ENCODE measurements at places on chromosomes 2 and 18.

- DNase-seq = no peak
These were observed 500.2 kb downstream of the XIRP2 start for GRCh38 chr2:167388497-167388896.

- no peak for DNase-seq
These were observed 557 bp upstream of the DSG2 start for GRCh38 chr18:31497404-31497835.

DNA sequence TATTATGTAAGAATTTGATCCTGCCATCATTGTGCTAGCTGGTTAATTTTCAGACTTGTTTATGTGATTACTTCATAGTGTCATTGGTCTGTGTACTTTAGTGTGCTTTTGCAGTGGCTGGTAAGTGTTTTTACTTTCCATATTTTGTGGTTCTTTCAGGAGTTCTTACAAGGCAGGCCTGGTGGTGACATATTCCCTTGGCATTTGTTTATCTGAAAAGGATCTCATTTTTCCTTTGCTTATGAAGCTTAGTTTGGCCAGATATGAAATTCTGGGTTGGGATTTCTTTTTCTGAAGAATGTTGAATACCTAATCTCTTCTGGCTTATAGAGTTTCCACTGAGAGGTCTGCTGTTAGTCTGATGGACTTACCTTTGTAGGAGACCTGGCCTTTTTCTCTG lies 72.8 kb upstream of the MC4R start:
- DNase-seq = no peak

DNA sequence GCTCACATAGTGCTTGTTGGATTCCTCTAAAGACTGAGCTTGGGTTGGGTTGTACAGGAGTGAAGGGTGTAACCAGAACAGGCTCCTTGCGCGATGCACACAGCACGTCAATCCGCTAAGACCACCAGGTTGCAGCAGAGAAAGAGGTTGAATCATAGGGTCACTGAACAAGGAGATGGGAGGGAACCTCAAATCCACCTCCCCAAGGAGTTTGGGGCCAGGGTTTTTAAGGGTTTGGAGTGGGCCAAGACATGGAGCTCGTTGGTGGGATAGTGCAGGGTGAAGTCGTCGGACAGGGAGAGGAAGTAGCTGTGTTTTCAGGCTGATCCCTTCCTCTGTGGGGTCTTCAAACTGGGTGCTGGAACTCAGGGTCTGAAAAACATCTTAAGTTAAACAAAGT lies 20.8 kb upstream of the MTCL1 start:
- no peak for DNase-seq

DNA sequence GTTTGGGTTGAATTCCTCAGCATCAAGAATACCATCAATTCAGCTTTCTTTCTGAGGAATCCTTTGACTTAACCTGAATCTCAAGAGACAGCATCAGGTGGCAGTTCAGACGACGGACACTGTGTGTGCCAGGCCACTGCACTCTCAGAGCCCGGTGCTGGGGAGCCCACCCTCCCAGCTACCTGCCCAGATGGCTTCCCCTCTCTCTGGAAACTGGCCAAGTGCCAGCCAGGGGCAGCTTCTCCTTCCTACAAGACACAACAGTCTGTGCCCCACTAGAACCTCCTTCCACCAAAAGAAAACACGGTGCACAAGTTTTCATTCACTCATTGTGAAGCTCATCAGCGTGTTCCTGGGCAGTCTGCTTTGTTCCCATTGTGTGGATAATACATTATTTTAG lies 28.5 kb downstream of the MAL start:
- no peak for DNase-seq

GRCh38 chr2:189553504-189554088 lies 27.0 kb downstream of the SLC40A1 start:
- DNase-seq = no peak

DNA sequence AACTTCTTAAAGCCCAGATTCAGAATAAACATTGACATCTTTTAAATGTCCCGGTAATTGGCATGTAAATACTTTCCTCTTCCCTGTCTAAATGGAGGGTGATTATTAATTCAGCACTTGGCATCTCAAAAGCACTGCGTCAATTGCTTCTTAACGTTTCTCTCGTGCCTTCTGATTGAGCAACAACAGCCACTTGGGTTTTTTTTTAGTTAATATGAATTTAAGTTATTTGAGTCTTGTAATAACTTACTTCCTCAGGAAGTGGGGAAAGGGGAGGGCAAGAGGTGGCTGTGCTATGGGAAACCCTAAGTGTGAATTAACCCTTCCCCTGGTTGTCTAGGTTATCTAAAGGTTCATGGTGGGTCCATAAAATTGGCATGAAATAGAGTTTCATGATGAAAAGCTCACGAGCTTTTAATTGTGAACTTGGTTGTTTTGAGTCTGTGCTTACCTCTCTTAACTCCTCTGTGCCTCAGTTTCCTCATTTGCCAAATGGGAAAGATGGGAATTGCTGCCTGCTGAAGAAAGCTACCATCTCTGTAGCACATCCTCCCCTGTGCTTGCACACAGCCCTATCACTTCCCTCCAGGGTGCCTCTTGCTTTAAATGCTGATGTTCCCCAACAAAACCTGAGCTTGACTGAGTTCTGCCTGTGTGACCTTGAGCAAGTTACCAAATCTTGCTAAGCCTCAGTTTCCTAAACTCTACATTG lies 126.3 kb upstream of the BCL2L11 start:
- no peak for DNase-seq

- DNase-seq = no peak
These were observed 474.8 kb upstream of the RAB6C start for GRCh38 chr2:129504646-129505045.

GRCh38 chr2:149885468-149885867 lies 297.9 kb upstream of the MMADHC start:
- no peak for DNase-seq

- no peak for DNase-seq
These were observed 43.9 kb downstream of the TBC1D8 start for GRCh38 chr2:101107241-101107640.

- no peak for DNase-seq
These were observed 16.2 kb upstream of the LRATD1 start for GRCh38 chr2:14616342-14616741.

GRCh38 chr2:30627151-30627550 lies 180.1 kb downstream of the CAPN13 start:
- no peak for DNase-seq

DNA sequence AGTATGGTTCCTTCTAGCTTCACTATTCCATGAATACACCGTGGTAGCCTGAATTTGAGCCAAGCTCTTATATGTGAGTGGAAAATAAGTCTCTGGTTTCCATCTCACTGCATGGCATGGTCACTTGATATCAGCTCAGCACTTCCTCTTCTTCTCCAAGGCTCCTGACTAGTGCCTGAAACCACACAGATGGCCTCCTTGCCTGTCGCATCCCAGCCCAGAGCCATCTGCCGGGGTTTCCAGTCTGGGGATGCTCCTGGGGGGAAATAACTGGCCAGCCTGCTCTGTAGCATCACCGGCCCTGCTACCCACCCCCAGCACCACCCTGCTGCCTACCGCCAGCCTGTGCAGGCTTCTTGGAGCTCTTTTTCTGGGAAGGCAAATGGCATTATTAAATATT lies 7.7 kb upstream of the MARCHF4 start:
- DNase-seq = no peak

DNA sequence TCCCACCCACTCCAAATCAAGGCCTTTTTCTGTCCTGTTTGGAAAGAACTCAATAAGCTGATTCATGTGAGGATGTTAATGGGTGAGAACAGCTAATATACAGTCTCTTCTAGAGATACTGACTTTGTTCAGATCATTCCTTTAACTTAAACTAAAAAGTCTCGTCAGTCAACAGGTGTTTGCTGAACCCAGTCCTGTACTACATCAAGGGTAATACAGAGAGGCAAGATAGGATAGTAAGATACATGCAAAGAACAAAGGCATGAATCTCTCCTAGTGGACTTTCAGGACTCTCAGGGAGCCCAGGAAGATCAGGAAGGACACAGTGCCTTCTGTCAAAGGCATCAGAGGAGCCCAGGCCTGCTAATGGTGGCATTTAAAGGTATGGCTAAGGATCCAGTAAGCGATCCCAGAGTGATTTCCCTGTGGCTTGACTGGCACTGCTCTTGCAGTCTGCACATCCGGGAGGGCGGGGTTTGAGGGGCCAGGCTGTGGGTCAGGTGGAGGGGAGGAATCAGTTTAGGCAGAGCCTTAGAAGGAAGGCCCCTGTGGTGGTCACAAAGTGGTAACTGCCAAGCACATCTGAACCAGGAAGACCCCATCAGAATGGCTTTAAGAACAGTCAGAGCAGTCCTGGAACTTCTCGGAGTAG lies 54.0 kb downstream of the EPAS1 start:
- no peak for DNase-seq

DNA sequence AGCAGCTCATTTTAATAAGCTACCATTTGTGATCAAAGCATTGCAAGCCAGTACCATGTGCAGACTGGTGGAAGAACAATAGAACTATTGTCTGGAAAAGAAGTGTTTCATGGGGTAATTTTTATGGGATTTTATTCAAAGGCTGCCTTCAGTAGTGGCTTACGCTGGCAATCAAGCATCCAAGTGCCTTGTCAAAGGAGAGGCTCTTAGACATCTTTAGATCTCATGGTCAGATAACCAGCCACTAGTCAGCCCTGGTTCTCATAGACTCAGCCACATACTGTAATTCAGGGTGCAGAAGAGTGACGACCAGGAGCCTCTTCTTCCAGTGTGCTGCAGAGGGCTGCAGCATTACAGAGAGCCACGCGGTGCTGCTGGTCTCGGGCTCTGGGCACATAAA lies 98.5 kb upstream of the NOSTRIN start:
- peak; percentile 8 for DNase-seq

GRCh38 chr2:223050188-223050587 lies 1.8 kb upstream of the KCNE4 start:
- no peak for DNase-seq

GRCh38 chr2:208101716-208102631 lies 22.4 kb downstream of the CRYGD start:
- DNase-seq = no peak

DNA sequence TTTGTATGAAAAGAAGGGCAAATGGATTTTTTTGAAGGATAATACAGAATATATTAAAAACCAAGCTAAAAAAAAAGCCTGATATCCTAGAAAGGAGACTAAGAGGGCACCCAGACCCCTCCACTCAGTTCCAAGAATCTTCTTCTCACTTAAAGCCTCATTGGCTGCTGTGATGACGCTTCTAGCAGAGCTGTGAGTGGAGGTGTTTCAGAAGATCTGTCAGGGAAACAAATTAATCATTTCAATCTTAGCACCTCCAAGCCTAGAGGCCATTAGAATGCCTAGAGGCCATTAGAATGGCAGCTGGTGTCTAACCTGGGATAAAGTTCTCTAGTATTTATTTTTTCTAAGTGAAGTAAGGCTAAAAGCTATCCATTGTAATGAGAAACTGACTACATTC lies 164.2 kb upstream of the TMEM200C start:
- no peak for DNase-seq

GRCh38 chr2:137210039-137210438 lies 444.7 kb downstream of the THSD7B start:
- DNase-seq = no peak

- no peak for DNase-seq
These were observed 48.2 kb downstream of the KCMF1 start for GRCh38 chr2:85019121-85019520.

DNA sequence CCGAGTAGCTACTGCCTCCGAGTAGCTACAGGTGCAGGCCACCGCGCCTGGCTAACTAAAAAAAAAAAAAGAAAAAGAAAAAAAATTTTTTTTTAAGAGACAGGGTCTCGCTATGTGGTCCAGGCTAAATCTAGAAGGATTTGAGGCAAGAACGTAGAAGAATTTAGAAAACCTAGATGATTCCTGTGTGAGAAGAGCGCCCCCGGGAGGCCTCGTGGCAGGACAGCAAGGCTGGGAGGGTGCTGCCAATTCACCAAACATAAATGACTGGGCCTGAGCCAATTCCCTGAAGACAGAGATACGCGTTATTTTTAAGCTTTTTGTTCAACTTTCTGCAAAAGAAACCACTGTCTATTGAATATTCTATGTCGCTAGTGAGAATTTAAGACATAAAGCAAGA lies 90.1 kb upstream of the TGFA start:
- DNase-seq = peak; percentile 39

- no peak for DNase-seq
These were observed 468.3 kb upstream of the RAB12 start for GRCh38 chr18:8140841-8141501.

DNA sequence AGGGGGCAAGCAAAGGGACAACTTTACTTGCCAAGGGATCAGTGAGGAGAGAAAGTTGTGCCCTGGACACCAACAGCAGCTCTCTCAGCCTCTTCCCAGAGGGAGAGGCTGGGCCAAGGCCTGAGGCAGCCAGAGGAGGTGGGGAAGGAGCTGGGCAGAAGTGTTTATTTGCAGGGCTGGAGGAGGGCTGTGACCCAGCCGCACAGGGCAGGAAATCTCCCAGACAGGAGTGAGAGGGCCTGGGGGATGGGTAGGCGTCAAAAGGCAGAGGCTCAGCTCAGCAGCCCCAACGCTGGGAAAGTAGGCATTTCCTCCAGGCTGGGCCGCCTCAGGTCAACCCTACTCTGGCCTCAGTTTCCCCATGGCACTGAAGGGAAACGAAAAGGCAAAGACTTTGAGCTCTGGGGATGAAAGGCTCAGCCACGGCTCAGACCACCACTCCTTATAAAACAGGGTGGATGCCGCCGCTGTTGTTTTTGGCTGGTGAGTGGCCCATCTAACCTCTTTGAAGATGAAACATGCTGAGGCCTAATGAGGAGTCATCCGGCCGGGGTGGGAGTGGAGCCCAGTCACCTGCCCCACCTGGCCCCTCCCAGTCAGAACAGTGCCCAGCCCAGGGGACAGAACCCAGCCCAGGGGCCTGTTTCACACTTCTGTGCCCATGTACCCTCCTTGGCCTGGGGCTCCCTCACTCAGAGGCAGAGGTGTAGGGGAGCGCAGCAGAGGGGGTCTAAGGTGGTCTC lies 21.9 kb upstream of the SEMA4C start:
- no peak for DNase-seq

- no peak for DNase-seq
These were observed 101.3 kb downstream of the DYSF start for GRCh38 chr2:71554706-71555056.

DNA sequence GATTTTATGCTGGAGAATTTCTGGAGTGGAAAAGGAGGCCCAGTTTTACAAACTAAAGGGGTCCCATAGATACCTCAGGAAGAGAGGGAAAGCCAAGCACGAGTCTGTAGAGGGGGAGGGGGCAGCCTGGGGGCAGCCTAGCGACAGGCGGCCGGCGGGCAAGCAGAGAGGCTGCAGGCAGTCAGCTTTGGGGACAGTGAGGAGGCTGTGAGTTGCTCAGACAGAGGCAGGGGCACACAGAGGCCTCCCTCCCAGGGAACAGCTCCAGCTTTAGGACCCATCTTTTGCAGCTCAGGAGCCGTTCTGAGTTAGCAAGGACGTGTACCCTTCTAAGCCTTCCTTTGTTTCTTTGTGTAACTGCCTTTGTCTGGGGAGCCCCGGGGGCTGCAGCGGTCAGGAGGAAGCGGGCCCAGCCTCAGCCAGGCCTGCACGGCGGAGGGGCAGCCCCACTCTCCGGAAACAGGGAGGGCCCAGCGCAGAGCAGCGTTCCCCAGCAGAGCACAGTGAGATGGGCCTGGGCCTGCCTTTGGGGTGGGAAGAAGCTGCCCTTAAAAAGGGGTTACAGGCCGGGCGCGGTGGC lies 41.1 kb upstream of the RALBP1 start:
- DNase-seq = no peak

Data from NCI-H187 (cell line).